ENCODE measurements at places on chromosomes 5 and 9.
A peak's percentile ranks its signal among the peaks of the same experiment; 100 is the strongest.

DNA sequence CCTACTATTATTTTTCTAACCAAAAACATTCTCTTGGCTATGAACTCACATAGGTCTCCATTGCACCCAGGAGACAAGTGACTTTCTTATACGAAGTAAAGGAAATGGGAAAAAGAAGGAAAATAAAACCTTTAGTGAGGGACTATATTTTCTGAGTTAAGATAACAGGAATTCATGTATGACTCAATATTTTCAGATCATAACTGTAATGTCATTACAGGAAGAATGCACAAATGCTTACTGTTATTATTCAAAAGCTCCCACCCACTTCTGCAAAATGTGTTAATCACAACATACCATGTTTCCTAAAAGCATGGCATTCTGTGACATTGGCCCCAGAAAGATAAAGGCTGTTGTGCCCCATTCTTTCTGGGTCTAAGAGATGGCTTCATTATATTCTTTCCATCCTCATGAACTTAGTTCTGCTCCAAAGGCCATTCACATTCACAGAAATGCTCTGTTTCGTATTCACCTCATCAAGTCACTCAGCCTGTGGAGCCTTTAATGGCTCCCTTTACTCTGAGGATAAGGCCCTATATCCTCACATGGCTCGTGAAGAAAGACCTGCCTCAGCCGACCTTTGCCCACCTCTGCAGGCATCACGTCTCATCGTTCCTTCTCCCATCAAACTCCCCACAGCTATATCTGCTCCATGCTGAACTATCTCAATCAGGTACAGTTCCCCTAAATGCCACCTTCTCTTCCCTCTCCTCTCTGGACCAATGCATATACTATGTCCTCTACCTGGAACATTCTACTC is 77.0 kb downstream of the ABCA1 start:
- peak; percentile 77 for DNase-seq

GRCh38 chr5:78182838-78183237 is 111.7 kb downstream of the AP3B1 start:
- no peak for DNase-seq

DNA sequence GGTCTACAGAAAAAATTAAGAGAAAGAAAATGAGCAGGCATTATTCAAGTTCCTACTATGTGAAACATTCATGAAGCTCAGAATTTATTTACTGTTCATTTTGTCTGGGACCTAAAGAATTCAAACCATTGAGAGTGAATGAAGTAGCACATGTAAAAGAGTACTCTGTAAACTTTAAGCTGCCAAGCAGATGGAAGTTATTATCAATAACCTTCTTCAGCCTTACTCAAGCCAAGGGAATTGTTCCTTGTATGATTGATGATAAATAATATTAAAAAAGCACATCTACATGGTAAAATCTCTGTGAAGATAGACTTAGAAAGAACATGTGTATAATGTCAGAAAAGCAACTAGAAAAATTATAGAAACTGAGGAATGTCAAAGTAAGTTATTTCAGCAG is 17.8 kb upstream of the GLIS3 start:
- no peak for DNase-seq

DNA sequence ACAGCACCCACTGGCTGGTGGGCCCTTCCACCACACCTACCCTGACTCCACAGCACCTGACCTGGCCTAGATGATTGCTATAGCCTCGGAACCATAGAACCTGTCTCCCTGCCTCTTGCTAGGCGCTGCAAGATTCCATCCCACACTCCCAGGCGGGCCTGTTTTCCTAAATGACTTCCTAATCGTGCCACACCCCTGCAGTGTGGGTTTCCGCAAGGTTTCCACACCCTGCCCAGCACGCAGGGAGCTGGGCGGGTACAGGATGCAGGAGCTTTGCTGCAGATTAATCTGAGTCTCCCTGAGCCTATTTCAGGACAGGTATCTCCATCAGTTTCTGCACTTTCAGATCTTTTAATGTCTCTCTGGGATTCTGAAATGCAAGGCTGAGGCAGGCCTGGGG is 62.9 kb downstream of the SHB start:
- no peak for DNase-seq

GRCh38 chr5:173671121-173671949 is 54.9 kb upstream of the BOD1 start:
- DNase-seq, result peak; percentile 25

GRCh38 chr9:93107151-93107824 is 11.3 kb downstream of the CARD19 start:
- no peak for DNase-seq

GRCh38 chr9:93207860-93208734 is 24.2 kb downstream of the WNK2 start:
- DNase-seq, result no peak

- no peak for DNase-seq
These were observed 232.8 kb upstream of the ZNF608 start for GRCh38 chr5:124979251-124979650.

DNA sequence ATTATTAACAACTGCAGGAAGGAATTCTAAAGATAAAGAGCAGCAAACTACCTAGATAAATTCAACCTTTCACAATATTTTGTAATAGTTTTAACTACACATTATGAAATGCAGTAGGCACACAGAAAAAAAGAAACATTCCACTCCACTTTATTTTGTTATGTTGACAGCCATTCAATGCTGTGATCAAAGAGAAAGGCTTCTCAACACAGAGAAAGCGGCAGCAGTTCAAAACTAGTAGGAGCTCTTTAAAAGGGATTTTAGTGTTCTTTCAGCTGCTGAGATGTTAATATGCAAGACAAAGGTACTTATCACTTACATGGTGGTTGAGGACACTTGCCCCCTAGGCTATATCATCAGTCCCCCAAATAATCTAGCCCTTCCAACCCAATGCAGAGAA is 11.6 kb downstream of the CEMIP2 start:
- DNase-seq, result no peak

DNA sequence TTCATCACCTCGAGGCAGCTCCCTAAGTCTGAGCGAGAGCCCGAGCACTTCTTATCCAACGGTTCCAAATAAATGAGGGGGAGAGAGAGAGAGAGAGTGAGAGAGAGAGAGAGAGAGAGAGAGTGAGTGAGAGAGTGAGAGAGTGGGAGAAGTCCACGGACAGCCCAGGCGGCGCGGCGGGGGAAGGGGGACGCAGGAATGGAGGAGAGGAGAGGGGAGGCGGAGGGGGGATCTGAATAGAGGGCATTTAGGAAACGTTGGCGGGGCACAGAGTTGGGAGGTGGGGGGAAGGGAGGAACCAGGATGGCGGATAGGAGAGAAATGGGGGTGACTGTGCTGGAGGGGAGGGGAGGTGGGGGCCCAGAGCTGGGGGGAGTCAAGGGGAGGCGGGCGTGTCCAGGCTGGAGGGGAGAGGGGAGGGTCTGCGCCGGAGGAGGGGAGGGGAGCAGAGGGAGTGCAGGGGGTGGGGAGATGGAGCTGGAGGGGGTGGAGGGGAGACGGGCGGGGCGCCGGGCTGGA is 398 bp upstream of the BASP1 start:
- DNase-seq, result no peak

- no peak for DNase-seq
These were observed 15.0 kb downstream of the SKP1 start for GRCh38 chr5:134161513-134162395.

DNA sequence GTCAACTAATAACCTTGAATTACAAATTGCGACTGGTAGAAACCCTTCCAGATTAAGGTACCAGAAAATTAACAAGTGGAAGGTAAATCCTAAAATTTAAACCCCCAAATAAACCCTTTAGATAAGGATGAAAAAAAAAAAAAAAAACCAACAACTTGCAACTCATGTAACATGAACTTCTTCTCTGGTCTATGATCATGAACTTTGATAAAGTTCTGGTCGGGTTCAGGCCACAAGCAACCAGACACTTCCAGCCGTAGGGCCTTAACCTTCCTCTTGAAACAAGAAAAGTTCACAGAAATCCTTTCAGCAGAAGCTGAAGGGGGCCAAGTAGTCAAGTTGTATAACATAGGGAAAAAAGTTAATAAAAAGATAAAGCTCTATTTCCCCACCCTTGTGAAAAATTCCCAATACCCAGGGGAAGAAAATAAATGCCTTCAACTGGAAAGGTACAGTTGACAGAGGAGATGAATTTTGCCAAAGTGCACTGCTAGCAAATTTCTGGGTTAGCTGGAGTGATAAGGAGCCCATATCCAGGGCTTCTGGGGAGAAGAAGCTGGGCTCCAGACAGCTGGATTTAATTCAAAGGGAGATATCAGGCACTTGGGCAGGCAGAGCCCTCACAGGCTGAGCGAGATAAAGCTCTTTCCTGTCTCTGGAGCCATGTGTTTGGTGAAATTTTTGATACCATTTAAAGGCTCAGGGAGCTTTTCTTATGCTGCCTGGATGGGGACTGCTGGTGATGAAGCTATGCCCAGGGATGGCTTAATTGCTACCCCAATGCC is 234.2 kb upstream of the PANK3 start:
- no peak for DNase-seq

- no peak for DNase-seq
These were observed 94.3 kb upstream of the EQTN start for GRCh38 chr9:27391040-27391895.

DNA sequence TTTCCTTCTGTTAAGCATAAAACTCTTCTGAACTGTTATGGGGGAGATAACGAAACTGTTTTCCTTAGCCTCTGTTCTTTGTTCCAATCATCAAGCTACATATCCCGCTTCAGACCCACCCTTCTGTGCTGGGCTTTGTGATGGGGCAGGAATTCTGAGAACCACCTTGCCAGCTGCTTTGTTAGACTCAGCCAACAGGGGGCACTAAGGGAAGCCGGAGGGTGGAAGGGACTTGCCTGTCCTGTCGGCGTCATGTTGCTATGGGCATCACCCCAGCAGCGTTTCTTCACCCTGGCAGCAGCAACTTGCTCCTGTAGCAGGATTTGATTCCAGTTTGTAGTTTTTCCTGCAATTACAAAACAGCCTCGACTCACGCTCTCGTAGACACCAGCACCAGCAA is 169.1 kb downstream of the CAAP1 start:
- DNase-seq, result peak; percentile 46

GRCh38 chr5:132413567-132413966 is 44.1 kb downstream of the SLC22A5 start:
- no peak for DNase-seq

GRCh38 chr5:160310140-160310539 is 2.2 kb downstream of the CCNJL start:
- no peak for DNase-seq

DNA sequence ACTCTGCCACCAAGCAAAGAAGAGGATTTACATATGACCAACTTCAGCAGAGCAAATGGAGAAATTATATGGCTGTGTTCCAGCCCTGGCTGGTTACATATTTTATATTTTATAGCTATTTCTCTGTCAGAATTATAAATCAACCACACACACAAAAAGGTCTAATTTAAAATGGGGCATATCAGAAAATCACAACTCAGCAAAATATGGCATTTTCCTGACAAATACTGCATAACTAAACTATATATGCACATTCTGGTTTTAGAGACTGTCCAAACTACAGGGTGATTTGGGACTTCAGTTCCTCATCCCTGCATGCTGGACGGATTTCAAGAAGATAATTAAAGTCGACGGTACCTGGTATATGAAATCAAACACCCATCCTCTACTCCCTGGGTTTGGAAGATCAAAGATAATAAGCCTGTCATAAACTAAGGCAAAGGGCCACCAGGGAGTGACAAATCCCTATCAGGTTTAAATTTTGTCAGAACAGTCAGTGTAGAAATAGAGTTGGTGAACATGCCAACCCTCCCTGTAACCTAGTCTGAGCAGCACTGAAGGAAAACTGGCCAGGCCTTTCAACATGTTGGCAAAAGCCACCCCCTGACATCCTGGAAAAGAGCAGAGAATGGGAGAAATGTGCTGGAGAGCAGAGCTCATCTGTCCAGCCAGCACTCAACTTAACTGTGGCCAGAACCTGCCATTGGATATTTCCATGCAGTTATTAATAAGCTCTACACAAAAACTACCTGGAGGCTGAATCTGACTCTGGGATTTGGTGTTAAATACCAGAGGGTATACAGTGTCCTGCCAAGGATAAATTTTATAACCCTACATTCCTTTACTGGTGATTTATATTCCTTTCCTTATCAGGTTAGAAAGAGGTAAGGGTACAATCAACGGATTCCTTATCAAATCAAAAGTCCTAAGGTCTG is 235.7 kb downstream of the ENC1 start:
- DNase-seq, result no peak

DNA sequence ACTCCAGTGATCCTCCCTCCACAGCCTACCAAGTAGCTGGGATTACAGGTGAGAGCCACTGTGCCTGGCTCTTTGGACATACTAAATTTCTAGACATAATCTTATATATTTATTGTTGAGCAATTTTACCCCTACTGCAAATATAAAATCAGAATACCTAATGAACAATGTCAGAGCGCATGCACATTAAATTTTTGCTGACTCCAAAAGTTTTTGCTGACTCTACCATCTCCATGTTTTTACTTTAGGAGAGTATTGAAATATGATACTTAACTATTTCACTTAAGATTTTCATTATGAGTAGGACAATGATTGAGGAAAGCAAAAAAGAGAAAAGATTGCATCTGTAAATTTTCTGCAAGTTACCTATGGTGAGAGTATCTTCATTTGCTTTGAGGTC is 402.3 kb downstream of the LRRC70 start:
- DNase-seq, result no peak

DNA sequence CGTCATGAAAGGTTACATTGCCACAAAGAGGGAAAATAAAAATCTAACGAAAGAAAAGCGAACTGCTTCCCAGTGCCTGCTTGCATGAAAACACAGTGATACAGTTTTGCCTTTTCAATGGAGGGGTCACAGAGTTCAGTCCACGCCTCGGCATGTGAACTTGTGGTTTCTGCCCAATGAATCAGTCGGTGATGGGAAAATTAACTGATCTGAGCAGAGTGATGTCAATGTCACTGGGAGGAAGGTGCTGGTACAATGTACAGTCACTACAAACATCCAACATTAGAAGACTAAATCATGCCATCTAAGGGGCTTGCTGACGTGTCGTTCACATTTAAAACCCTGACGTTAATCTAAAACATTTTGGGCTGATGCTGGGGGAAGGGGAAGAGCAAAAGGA is 151.8 kb upstream of the MSX2 start:
- no peak for DNase-seq

- no peak for DNase-seq
These were observed 23.8 kb downstream of the SLC12A7 start for GRCh38 chr5:1088031-1088430.

- peak; percentile 44 for DNase-seq
These were observed 1.3 kb downstream of the PCSK5 start for GRCh38 chr9:75891771-75892215.

- DNase-seq, result peak; percentile 33
These were observed 84.1 kb downstream of the AMBP start for GRCh38 chr9:113993838-113994540.

DNA sequence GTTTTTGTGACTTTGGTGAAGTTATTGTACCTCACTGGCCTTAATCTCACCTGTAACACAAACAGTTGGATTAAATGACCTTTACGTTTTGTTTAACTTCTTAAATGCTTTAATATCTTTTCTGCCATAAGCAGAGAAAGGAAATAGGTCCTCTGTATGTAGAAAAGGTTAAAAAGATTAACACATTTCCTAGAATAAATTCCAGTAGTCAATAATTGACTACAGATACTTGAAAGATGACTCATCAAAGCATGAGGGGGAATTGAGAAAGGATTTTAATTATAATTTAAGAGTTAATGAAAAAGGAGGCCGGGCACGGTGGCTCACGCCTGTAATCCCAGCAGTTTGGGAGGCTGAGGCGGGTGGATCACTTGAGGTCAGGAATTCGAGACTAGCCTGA is 35.8 kb upstream of the CMYA5 start:
- DNase-seq, result no peak
